BE2C (cell line): ENCODE measurements at places on chromosomes 4 and X.

- no peak for DNase-seq
Measured at GRCh38 chr4:38360201-38360600, 303.8 kb upstream of the KLF3 start.

GRCh38 chr4:85166318-85166717, 199.8 kb upstream of the WDFY3 start:
- no peak for DNase-seq

GRCh38 chr4:182806259-182807252, 110.6 kb downstream of the DCTD start:
- DNase-seq: peak; percentile 86

DNA sequence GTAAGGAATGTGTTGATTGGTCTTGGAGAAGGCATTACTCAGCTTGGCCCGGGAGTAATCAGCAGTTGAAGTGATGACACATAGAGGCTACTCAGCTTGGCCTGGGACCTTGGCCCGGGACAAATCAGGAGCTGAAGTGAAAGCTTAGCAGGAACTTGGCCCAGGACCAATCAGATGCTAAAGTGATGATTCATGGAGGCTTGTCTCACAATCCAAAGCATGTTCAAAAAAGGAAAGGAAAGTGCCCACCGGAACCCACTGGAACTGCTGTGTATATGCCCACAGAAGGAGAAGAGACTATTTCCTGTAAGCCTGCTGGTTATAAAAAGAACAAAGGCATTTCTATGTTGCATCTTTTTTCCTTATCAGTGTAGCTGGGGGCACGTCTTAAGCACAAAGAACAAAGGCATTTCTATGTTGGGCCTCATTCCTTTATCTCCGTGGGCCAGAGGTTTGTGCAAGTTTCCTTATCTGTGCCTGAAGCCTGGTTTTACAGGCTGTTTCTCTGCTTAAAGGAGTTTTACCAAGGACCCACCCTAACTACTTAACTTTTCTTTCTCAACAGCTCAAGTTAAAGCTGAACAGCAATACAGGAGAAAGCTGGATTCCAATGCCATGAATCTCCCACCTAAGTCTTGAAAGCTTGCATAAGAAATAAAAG, 1176.7 kb downstream of the NLGN4X start:
- DNase-seq: no peak

GRCh38 chr4:99252746-99253145, 33.7 kb upstream of the ADH6 start:
- DNase-seq: no peak

- DNase-seq: no peak
Measured at GRCh38 chr4:11118513-11118912, 310.2 kb downstream of the HS3ST1 start.

GRCh38 chr4:108169664-108170063, 932 bp upstream of the LEF1 start:
- DNase-seq: no peak

- DNase-seq: no peak
Measured at GRCh38 chrX:86946569-86946968, 571.0 kb upstream of the KLHL4 start.

DNA sequence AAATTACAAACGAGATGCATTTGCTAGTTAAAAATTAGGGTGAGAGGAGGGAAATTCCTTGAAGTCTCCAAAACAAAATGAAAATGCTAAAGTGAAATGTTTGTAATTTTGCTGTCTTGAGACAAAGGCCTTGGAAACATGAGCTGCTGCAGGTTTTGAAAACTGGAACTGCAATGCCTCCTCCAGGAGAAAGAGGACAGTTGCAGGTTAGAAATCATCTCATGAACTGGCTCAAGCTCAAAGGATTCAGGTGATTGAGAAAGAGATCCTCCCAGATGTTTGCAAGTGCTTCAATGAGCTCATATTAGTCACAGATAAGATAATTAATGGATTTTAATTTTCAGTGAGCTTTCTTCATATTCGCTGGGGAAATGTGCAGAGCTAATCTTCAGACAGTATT, 32.4 kb downstream of the SMPX start:
- DNase-seq: peak; percentile 21

DNA sequence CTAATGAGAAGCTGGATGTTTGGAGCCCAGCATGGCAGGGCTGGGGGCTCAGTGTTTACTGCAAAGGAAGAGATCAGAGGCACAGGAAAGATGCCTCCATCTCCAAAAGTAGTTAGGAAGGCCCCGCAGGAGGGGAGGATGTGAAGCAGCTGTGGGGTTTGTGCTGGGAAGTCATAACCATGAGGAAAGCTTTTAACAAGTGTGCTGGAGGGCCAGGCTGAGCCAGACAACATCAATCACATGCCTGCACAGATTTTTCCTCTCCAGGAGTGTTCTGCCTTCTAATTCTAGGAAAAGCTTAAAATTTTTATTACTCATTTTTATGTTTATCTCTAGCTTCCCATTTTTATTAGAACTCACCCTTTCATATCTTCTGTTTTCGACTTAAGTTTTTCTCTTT, 65.4 kb downstream of the GPR82 start:
- no peak for DNase-seq

DNA sequence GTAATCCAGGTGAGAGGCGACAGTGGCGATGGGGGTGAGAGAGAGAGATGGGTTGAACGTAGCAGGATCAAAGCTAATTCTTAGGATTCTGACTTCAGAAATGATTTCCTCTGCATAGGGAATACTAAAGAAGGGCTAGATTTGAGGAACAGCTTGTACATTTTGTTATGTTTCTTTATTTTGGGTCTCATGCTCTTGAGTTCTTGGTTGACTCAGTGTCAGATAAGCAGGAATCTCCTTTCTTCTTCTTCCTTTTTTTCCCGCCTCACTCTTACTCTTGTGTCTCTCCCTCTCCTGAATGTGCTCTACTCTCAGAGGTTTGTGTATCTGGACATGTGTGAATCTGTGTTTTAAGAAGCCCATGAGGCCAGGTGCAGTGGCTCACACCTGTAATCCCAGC, 36.4 kb downstream of the FAM193A start:
- DNase-seq: no peak

DNA sequence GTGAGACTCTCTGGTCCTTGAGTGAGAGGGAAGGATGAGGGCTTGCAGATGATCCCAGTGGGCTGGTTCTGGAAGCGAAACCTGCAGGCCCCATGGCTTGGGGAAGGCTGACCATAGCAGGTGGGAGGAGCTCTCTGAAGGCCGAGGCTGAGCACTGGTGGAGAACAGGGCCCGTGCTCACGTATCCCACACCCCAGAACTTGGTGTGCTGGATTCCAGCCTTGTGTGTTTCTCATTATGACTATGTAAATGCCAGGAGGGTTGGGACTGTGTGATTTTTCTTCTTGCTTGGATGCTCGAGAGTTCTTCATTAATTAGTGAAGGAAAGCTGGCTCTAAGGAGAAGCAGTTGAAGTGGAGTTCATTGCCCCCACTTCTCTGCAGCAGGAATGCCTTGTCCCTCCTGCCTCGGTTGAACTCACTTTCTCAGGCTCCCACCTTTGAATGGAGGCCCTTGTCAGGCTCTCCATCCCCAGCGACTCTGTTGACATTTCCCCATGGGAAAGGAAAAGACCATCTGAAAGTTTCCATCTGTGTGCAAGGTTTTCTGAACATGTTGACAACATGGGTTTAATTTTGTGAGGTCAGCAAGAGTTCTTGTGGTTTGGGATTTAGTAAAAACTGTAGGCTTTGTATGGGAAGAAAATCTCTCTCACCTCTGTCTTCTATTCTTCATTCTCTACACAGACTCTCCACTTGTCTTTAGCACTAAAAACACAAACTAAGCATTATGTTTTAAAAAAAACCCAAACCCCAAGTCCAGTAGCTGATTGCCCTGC, 57.7 kb downstream of the TBL1X start:
- DNase-seq: no peak

DNA sequence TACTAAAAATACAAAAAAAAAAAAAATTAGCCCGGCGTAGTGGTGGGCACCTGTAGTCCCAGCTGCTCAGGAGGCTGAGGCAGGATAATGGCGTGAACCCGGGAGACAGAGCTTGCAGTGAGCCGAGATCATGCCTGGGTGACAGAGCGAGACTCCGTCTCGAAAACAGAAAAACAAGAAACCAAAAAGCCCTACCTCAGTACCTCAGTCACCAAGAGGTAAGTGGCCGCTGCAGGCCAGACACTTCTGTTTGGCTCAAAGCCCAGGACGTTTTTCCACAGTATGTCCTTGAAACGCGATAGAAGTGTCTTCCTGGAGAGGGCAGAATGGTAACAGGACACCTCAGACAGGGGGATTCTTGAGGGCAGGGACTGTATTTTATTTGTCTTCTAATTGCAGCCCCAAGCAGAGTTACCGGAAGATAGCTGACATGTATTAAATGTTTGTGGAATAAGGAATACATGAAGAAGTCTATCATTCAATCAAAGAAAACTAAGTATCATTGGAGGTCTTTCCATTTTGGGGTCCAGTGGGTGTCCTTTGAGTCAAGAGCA, 63.6 kb downstream of the CLNK start:
- DNase-seq: no peak

GRCh38 chrX:132742246-132742645, 216.2 kb downstream of the HS6ST2 start:
- DNase-seq: no peak

GRCh38 chrX:51779306-51779705, 36.1 kb downstream of the GSPT2 start:
- no peak for DNase-seq

- no peak for DNase-seq
Measured at GRCh38 chrX:47587091-47587891, 5.1 kb downstream of the TIMP1 start.

GRCh38 chr4:165680821-165681220, 192.2 kb upstream of the TLL1 start:
- no peak for DNase-seq

DNA sequence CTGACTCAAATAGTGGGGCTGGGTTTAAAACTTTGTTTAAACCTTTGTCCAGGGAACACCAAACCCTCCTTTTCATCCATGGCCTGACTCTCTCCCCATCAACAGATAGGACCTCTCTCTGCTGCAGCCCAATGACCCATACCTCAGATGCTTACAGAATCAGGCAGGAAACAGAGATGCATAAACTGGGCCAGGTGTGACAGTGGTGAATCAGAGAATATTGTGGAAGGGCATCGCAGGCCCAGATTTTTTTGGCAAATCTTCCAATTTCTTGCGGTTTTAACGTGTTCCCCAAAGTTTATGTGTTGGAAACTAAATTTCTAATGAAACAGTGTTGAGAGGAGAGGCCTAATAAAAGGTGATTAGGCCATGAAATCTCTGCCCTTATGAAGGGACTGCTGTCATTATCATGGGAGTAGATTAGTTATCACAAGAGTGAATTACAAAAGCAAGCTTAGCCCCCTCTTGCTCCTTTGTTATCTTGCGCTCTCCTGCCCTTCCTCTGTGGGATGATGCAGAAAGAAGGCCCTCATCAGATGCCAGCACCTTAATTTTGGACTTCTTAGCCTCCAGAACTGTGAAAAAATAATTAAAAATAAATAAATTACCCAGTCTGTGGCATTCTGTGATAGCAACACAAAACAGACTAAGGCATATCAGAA, 82.8 kb downstream of the STK32B start:
- DNase-seq: no peak

DNA sequence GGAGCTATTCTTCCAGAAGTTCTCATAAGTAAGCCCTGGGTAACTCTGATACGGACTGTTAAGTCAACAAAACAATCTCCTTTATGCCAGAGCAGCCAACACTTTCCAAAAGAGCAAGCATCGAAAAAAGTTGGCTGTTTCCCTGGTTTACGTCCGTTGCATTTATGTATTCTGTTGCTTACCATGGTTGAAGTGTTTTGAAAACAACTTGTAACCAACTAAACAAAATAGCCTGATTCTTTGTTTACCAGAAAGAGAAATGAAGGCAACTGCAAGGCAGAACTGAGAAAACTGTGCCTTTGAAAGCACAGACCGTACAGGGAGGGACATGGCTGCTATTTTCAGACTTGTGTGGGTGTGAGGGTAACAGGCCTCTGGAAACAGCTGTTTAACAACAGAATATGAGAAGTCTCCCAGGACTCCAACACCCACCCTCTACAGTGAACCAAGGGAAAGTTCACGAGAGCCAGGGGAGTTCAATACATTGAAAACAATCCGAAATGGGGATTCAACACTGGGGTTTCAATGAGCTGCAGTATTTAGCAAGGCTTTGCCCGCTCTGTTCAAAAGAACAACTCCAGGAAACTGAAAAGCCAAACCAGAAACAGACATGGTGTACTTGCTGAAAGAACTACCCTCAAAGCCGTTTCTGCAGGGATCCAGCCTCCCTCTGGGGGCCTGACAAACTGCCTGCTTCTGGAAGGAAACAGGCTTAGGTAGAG, 95.8 kb upstream of the EGFL6 start:
- DNase-seq: no peak

DNA sequence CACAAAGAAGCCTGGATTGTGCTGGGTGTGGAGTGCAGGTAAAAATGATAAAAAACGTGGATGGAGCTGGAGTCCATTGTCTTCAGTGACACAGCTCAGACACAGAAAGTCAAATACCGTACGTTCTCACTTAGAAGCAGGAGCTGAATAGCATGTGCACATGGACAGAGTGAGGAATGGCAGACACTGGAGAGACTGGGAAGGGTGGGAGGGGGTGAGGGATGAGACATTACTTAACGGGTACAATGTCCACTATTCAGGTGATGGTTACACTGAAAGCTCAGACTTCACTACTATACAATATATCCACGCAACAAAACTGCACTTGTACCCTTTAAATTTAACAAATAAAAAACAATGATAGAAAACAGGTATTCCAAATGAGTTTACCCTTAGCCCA, 18.1 kb upstream of the IRAK1 start:
- no peak for DNase-seq

DNA sequence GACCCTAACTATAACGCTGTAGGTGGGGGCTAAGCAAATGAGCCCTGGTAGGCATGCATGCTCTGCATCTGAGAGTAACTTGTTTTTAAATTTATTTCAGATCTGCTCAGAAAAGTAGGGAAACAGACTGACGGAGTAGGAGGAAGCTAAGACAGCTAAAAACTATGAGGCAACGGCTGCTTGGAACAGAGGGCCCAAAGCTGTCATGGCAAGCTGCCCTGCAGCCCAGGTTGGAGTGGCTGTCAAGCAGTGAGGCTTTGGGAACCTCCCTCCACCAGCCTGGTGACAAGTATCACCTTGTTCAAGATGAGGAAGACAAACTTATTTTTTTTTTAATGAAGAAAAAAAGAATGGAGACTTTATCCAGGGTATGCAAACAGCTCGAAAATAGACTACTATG, 439.8 kb downstream of the NLGN4X start:
- no peak for DNase-seq

DNA sequence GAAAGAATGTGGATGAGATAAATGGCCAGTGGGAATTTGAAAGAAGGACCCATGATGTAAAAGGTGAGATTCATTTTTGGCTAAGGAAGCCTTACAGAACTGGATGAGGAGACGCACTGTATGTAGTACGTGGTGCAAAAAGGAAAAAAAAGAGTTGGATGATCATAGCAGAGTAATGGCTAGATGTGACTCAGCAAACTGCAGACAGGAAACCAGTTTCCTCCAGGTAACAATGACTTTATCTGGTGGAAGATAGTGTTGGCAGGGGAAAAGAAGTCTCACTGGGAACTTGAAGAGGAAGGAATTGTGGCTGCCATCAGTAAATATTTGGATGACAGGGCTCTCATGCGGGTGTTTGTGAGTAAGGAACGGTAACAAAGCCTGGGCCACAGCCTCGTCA, 243.2 kb downstream of the CPE start:
- no peak for DNase-seq

- no peak for DNase-seq
Measured at GRCh38 chrX:37692918-37693317, 7.3 kb downstream of the XK start.
